Stimulated activated CD4-positive, alpha-beta T cell treated with anti-CD3 and anti-CD28 coated beads, Interleukin-15, amount 100 ng/mL, for 1 hour (primary cell): ENCODE measurements at places on chromosomes 7 and 10.

- no peak for DNase-seq
Observed at GRCh38 chr10:103145860-103146466, 47.1 kb downstream of the NT5C2 start.

- DNase-seq: no peak
Observed at GRCh38 chr7:44587843-44588711, 6.0 kb upstream of the TMED4 start.

DNA sequence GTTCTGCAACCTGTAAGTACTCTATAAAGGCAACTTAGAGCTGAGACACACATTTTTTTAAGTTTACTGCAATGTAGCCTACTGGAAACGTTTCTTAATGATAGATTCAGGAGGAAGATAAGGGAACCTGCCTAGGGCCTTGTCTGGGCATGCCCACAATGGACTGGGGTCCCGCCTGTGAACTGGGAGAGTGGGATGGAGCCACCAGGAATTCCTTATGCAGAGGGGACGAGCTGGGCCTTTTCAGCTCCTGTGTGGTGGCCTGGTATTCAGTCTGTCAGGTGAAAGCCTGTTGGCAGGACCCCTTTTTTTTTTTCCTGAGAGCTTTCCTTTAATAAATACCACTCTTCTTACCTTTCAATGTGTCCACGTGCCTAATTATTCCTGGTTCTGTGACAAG lies 384.4 kb upstream of the ZWINT start:
- DNase-seq: no peak

GRCh38 chr10:118439824-118440223 lies 97.7 kb upstream of the FAM204A start:
- no peak for DNase-seq

DNA sequence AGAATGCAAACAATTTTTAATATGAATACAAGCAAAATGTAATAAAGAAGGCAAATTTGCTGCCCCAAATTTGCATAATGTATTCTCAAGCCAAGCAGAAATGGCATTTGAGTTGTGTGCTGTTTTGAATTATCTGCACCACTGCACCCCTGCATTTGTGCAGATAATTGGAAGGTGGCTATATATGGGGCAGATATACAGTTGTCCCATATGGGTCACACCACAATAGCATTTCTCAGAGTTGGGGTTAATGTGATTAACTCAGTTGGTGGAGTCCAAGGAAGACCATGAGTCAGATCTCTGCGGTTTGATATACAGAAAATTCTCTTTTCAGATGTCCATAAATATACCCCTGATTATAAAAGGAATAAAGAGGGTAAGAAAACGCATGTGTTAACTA lies 68.9 kb upstream of the EXOC4 start:
- no peak for DNase-seq

- DNase-seq: no peak
Observed at GRCh38 chr10:103545366-103545765, 51.9 kb downstream of the NEURL1 start.

GRCh38 chr10:117362313-117362712 lies 12.9 kb downstream of the PDZD8 start:
- DNase-seq: no peak

GRCh38 chr10:53716156-53716555 lies 943.6 kb upstream of the MBL2 start:
- DNase-seq: no peak
